ENCODE measurements at places on chromosomes 3 and 15.

GRCh38 chr3:67875858-67876257 lies 221.4 kb upstream of the SUCLG2 start:
- DNase-seq = no peak

DNA sequence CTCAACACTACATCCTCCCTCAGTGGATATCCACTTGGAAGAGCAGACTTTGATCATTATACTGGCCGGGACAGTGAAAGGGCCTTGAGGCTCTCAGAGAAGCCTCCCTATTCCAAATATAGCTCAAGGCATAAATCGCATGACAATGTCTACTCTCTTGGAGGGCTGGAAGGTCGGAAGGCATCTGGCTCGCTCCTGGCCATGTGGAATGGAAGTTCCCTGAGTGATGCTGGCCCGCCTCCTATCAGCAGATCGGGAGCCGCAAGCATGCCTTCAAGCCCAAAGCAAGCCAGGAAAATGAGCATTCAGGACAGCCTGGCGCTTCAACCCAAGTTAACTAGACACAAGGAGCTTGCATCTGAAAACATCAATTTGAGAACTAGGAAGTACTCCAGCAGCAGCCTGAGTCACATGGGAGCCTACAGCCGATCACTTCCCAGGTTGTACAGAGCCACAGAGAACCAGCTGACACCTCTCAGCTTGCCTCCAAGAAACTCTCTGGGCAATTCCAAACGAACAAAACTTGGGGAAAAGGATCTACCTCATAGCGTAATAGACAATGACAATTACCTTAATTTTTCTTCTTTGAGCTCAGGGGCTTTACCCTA lies 25.4 kb downstream of the PHLDB2 start:
- no peak for DNase-seq

DNA sequence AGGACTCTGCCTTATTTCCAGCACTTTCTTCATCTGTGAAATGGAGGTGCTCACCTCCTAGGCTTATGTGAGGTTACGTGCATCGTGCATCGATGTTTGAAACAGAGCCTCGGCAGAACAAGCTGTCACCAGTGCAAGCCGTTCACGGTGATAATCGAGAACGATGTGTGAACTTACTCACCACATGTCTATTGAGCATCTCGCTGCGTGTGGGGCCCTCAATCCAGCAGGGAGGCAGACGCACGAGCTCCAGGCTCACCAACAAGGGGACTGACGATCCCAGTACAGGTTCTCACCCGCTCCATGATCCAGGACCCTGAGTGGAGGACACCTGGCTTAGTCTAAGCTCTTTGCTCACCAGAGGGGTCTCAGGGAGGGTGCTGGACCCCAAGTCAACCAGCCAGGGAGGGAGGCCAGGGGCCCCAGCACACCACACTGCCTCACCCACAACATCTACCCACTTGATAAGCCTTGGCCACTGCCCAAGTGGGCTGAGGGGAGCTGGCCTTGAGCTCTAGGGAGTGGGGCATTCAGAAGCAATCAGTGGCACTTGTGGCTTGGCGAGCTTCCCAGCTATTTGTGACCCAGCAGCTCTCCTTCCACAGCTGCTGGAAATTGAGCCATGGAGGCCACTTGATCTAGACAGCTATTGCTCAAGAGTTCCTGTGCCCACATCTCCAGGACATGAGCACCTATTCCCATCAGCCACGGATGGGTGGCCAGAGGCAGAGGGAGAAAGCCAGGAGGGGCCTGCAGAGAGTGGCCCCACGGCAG lies 34.4 kb upstream of the SLC6A1 start:
- DNase-seq = no peak

- no peak for DNase-seq
Measured at GRCh38 chr3:10292505-10293419, at the start of gene GHRL. Gene GHRL, minus strand, starts transcription at chr3:10292947. Its CDS starts 2,767 bp downstream, at chr3:10290180.

DNA sequence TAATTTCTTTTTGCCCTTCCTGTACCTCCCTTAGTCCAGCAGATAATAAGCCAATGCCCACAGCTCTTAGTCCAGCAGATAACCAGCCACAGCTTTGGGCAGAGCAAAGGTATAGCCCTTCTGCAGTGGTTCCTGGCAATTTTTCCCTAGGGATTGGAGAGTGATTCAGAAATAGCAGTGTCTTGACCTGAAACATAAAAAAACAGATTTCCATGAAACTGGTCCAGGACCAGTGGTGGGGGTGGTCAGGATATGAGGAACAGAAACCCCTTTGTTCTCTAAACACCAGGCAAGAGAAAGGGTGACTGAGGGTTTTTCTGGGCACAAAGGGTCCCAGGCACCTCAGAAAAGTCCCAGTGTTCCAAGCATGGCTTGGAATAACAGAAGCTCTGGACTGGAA lies 103.4 kb downstream of the ARRDC4 start:
- no peak for DNase-seq

GRCh38 chr3:143237077-143237627 lies 117.6 kb downstream of the CHST2 start:
- DNase-seq = no peak

GRCh38 chr3:119469418-119470189 lies 841 bp downstream of the POGLUT1 start:
- no peak for DNase-seq

- DNase-seq = no peak
Measured at GRCh38 chr15:38905632-38906031, 341.0 kb upstream of the RASGRP1 start.

- DNase-seq = no peak
Measured at GRCh38 chr3:127307112-127307835, 19.4 kb upstream of the PRR20G start.

DNA sequence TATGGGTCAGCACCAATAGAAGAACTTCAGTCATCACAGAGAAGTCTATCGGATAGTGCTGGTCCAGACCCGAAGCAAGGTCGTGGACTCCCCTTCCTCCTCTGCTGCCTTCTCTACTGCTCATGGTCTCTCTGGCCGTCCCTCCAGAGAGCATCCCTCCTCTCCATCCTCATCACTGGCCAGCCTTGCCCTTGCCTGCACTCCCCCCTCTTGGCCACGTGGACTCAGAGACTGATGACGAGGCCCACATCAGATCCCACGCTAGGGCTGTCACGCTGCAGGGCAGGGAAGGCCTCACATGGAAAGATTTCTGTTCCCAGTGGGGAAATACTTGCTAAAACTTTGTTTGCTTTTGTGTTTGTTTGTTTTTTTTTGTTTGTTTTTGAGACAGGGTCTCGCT lies 35.3 kb downstream of the IGDCC3 start:
- DNase-seq = no peak

GRCh38 chr3:5822843-5823242 lies 635.3 kb downstream of the EDEM1 start:
- DNase-seq = no peak

- DNase-seq = no peak
Measured at GRCh38 chr3:69612791-69613190, 126.5 kb upstream of the MITF start.

DNA sequence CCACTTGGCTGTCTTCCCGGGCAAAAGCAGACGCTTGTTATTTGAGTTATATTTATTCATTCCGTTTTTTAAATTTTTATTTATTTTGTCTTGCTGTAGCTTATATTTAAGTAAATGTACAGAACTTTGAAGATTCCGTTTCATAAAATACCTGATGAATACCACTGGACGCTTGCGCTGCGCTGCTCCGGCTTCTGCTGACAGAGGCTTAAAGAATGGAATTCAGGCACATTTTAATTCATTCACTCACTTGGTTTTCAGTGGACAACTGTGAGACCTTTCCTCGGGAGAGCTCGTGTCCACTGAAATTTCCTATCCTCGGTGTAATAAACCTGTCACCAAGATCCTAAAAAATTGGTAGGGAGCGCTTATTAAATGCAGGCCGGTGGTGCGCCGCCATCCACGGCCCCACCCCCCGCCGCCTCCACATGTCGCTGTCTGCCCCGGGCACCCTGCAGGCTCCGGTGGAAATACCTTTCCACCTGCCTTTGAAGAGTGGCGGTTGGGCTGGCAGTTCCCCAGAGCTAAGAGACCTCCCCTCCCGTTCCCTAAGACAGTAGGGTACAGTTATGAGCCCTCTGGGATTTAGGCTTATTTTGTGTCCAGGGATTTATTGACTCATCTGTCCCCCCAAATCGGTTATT lies 62.5 kb upstream of the UBE2E1 start:
- DNase-seq = no peak

- DNase-seq = no peak
Measured at GRCh38 chr15:27784107-27784506, 315.0 kb downstream of the OCA2 start.

DNA sequence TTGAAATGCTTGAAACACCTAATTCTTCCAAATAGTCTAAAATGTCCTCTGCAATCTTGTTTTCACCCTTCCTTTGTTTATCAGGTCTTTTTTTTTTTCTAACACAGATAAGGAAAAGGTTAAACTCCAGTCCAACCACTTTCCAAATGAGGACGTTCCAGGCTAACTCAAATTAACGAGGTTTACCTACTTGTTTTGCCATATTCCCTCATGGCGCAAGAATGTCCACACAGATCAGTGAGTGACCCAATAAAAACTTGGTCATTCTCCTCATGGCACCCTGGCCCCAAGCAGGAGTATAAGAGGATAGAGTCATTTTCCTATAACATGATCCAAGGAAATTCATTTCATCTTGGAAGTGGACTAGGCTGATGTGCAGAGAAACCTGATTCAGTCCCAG lies 6.6 kb upstream of the LIPC start:
- no peak for DNase-seq

DNA sequence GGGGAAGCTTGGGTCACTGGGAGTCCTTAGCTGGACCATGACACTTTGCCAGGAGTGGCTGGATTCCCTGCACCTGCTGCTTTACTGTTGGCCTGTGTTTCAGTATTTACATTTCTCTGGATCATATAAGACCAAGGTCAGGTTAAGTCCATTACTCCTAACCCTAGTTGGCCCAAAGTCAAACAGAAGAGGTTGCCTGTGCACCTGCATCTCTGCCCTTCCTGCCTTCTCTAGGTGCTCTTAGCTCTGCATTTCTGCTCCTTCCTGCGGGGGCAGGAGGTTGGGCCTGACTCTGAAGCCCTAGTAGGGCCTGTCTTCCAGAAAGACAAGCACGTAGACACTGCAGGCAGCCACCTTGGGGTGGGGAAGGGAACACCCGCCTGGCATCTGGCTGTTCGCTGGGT lies 124.3 kb downstream of the RPLP1 start:
- no peak for DNase-seq

DNA sequence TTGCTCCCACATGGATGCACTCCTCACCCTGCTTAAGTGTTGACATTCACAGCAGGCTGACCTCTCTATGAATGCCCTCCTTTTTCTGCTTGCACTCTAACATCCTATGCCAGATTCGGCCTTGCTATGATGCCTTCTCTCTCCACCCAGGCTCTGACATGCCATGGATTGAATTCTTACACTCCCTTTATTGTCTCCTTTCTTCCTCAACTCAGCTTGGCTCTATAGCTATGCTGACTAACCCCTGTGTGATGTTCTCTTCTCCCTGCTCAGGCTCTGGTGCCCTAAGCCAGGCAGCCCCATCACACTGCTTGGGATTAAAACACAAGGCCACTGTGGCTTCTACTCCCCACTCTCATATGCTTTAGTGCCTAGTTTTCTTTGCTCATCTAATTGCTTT lies 563.7 kb downstream of the NSUN3 start:
- no peak for DNase-seq

DNA sequence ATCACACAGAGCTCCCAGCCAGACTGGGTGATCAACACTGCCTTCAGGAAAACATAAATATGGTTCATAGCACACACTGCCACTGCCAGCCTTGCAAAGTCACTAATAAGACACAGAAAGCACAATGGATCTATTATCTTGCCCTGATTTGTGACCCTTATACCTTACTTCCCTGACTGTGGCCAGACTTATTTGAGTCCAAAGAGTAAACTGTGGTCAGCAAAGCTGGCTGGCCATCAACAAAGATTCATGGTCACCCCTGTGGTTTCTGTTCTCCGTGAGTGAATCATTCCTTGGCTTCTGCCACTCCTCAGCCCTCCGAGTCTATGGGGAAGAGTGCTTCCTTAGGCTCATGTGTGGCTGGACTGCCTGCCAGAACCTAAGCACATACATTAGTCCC lies 437.7 kb downstream of the RAP2B start:
- no peak for DNase-seq

DNA sequence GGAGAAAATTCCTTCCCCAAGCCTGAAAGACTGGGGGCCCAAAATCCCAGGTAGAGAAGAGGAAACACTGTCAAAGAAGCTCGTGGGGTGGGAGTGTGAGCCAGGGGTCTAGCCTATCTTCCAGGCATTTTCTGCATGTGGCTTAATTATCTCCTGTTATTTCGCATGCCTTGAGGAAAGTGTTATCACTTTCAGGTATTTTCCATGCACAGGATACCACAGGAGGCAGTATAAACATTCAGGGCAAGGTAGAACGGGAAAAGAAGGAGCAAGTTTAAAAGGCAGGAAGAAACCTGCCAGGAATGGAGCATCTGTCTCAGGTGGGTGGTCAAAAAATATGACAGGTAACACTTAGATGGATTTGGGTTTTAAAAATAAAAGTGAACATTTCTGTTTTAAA lies 575.3 kb upstream of the ZNF385D start:
- DNase-seq = no peak

DNA sequence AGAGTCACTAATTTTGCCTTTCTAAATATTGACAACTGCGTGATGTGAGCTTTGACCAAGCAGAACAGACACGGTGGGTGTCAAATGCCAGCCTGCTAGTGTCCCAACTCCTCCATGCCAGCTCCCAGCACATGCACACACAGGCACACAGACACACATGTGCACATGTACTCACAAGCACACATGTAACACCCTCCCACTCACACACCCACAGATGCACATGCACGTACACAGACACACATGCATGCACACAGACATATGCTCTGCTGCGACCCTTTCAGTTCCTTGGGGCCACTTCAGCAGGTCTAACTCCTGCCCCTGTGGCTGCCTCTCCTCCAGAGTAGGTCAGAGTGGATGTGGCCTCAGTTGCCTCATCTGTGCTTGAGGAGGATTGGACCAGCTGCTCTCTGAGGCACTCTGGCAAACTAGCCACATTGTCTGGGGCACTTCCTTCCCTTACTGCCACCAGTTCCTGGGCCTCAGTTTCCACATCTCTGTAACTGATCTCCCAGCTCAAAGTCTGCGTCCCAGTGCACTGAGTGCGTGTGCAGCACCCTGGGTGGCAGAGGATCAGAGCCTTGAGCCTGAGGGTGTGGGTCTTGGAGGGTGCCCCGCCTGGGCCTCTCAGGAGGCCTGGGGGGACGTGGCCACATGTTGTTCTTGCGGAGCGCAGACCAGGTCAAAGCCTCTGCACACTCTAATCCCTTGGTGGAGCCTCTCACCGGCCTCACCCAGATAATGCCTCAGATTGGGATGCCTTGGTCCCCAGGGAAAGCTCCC lies 55.0 kb upstream of the PRR23E start:
- no peak for DNase-seq
